ENCODE measurements at places on chromosomes 5 and 9.

DNA sequence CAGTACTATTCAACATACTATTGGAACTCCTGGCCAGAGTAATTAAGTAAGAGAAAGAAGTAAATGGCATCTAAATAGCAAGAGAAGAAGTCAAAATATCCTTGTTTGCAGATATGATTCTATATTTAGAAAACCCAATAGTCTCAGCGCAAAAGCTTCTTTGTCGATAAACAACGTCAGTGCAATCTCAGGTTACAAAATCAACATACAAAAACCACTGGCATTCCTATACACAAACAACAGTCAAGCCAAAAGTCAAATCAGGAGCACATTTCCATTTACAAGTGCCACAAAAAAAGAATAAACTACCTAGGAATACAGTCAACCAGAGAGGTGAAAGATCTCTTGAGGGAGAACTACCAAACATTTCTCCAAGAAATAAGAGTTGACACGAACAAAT, 1901.9 kb upstream of the ACO1 start:
- DNase-seq: no peak

DNA sequence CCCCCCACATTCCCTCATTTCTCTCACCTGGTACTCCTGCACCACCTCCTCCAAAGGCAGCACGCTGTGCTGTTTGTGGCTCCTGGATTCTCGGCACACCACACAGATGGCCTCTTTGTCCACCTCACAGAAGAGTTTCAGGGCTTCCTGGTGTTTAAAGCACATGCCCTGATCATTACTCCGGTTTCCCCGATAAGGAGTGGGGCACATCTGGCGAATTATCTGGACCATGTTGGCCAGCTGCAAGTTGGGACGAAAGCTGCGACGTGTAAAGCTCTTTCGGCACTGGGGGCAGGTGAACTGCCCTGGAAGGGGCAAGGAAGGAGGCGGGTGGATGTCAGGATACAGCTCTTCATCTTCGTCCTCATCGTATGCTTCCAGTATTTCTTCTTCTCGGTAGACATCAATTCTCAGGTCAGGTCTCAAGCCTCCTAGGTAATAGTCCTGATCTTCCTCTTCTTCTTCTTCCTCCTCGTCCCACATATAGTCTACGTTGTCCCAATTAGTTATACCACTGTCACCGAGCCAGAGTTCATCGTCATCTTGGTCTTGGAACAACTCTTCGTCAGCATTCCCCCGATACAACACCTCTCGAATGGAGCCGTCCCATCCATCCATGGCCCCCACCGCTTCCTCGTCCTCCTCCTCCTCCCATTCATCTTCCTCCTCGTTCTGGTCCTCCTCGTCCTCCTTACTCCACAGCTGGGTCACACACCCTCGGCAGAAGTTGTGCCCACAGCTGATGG, 796 bp downstream of the TRIM52 start:
- no peak for DNase-seq

DNA sequence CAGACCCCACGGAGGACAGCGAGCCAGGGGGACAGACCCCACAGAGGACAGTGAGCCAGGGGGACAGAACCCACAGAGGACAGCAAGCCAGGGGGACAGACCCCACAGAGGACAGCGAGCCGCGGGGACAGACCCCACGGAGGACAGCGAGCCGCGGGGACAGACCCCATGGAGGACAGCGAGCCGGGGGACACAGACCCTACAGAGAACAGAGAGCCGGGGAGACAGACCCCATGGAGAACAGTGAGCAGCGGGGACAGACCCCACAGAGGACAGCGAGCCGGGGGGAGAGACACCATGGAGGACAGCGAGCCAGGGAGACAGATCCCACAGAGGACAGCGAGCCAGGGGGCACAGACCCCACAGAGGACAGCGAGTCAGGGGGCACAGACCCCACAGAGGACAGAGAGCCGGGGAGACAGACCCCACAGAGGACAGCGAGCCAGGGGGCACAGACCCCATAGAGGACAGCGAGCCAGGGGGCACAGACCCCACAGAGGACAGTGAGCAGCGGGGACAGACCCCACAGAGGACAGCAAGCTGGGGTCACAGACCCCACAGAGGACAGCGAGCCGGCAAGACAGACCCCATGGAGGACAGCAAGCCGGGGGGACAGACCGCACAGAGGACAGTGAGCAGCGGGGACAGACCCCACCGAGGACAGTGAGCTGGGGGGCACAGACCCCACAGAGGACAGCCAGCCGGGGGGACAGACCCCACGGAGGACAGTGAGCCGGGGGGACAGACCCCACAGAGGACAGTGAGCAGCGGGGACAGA, 4.4 kb upstream of the ZDHHC11 start:
- DNase-seq: no peak

DNA sequence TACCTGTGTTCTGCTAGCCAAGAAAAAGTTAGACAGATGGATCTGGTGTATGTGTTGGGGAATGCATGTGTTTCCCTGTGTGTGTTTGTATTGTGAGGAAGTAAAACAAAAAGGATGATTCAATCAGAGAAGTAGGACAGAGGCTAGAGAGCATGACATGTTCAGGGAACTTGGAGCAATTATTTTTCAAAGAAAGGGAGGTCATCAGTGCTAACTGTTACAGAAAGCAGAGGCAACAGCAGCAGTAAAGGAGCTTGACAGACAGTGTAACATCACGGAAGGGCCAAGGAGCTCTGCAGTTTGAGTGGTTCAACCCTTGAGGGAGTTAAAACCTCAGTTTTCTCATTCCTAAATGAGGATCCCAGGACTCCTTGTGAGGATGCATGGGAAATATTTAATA, 13.2 kb downstream of the SPINK1 start:
- no peak for DNase-seq

- DNase-seq: no peak
These were observed 26.1 kb downstream of the AP3B1 start for GRCh38 chr5:78268356-78268755.

DNA sequence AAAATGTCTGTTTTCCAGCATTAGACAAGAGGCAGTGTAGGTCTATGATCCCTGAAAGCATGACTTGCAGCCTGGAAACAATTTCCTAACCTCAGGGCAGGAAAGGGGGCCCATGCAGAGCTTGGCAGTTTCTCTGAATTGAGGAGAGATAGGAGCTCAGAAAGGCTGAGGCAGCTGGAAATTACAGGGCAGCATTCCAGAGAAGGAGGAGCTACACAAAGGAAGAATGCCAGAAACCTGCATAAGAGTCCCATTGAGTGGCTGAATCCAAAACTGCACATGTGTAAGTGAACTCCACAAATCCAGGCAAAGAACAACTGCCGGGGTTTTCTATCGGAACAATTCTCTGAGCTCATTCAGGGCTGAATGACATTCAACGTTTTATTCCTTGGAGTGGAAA, 346.8 kb downstream of the PIK3R1 start:
- DNase-seq: no peak

DNA sequence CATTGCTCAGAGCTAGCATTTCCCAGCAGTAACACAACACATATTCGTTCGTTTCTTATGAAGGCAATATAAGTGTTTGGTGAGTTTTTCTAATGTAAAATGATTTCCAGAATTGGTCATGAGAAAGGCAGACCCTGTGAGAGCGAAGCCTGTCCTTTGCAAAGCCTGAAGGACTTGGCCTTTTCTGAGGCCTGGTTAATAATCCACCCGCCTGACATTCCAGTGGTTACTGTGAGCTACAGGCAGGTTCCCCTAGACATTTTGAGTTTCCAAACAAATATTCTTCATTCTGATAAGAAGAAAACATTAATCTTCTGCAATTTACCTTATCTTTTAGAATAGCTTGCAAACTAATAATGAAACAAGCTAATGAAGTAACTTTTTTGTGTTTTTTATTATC, 38.0 kb downstream of the ADAMTS16 start:
- DNase-seq: no peak

- no peak for DNase-seq
These were observed 51.9 kb downstream of the GALNT10 start for GRCh38 chr5:154242442-154242841.

- no peak for DNase-seq
These were observed 525 bp upstream of the AK3 start for GRCh38 chr9:4741365-4742089.

DNA sequence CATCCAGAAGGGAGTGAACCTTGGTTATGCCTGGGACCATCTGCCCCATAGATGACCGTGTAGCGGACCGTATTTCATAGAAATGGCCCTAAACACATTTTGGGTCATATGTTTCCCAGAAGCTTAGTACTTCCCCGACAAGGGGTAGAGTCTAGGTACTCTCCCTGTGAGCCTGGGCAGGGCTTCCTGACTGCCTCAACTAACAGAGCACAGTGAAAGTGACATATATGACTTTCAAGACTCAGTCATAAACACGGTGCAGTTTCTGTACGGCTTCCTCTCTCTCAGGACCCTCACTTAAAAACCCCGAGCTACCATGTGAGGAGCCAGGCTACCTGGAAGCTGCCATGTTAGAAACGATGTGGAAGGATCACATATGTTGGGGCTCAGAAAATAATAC, 20.9 kb downstream of the C9orf57 start:
- DNase-seq: no peak

DNA sequence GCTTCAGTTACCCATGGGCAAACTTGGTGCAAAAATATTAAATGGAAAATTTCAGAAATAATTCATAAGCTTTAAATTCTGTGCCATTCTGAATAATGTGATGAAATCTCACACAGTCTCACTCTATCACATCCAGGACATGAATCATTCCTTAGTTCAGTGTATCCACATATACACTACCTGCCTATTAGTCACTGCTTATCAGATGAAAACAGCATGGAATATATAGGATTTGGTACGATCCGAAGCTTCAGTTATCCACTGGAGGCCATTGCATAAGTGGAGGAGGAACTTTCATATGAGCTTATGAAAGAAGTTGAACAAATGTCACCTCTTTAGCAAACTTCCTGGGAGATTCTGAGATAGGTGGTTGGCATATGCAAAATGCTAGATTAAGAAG, 64.2 kb downstream of the GAPVD1 start:
- no peak for DNase-seq

- DNase-seq: no peak
These were observed 35.3 kb upstream of the CDKN2AIPNL start for GRCh38 chr5:134446938-134447337.

- DNase-seq: no peak
These were observed 57.2 kb upstream of the RNF130 start for GRCh38 chr5:180128671-180129261.

GRCh38 chr9:74783408-74783807, 104.3 kb downstream of the TRPM6 start:
- DNase-seq: no peak

All from stimulated activated CD4-positive, alpha-beta T cell treated with anti-CD3 and anti-CD28 coated beads, Interleukin-2, amount 100 ng/mL, for 4 hours (primary cell).